GM12892 (cell line): ENCODE measurements at places on chromosomes 1 and 21.

GRCh38 chr1:220696863-220697231 lies 6.7 kb downstream of the C1orf115 start:
- DNase-seq, result no peak

- no peak for DNase-seq
Measured at GRCh38 chr21:25422610-25423608, 184.4 kb downstream of the MRPL39 start.

DNA sequence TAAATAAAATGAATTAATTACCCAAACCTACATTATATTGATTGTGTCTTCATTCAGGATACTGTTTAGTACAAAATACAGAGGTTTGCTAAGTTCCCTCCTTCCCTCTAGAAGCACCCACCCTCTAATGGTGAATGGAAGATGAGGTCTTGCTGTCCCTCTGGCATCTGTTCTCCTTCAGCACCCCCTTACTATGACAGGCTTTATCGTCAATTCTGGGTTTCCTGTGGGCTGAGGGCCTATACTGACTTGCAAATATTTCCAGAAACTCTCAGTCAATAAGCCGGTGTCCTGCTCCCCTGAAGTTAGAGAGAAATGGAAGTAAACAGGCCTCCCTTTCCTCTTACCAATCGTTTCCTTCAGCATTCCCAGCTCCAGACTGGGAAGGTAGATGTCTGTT lies 13.2 kb downstream of the LAX1 start:
- no peak for DNase-seq

DNA sequence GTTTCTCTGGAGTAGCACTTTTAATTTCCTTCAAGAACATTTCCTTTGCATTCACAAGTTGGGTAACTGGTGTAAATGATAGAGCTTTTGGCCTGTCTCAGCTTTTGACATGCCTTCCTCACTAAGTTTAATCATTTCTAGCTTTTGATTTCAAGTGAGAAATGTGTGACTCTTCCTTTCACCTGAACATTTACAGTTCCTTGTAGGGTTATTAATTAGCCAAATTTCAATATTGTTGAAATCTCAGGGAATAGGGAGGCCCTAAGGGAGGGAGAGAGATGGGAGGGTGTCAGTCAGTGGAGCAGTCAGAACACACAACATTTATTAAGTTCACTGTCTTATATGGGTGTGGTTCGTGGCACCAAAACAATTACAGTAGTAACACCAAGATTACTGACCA lies 14.2 kb downstream of the AADACL3 start:
- no peak for DNase-seq
